SJSA1 (cell line): ENCODE measurements at places on chromosomes 12 and 14.

- DNase-seq = no peak
These were observed 834.9 kb downstream of the RPS29 start for GRCh38 chr14:48751293-48751692.

DNA sequence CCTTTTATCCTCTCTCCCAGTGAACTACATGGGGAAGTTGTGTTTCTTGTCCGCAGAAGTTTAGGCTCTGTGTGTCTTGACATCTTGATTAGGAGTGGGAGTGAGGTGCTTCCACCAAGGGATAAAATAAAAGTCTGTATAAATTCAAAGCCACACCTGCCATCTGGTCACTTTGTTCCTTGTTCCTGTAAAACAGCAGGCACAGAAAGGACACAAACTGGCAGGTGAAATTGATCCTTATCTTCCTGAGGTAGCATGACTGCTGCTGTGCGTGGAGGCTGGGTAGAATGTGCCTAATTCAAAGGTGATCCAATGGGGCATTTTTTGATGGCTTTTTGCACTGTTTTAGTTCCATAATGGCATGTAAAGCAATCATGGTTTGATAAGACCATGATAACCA is 104.3 kb upstream of the KITLG start:
- no peak for DNase-seq

DNA sequence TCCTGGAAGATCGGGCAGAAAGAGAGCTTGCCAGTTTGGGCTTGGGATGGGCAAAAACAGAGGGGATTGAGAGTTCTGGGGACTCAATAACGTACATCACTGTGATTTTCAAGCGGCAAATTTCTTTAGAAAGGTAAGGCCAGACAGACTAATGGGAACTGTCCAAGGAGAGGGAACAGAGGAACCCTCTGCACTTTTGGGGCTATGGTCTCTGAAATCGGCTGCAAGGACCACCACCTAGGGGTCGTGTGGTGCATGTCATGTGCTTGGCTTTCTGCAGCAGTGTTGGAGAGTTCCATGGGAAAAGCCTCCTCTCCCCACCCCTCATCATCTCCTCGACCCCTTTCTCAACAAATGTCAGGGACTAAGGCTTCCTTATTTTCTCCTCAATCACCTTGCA is 79.6 kb downstream of the PPM1A start:
- DNase-seq = no peak

- no peak for DNase-seq
These were observed 46.6 kb downstream of the CALM1 start for GRCh38 chr14:90443161-90444076.

- peak; percentile 67 for DNase-seq
These were observed 169.5 kb upstream of the RTL1 start for GRCh38 chr14:101072945-101073597.

DNA sequence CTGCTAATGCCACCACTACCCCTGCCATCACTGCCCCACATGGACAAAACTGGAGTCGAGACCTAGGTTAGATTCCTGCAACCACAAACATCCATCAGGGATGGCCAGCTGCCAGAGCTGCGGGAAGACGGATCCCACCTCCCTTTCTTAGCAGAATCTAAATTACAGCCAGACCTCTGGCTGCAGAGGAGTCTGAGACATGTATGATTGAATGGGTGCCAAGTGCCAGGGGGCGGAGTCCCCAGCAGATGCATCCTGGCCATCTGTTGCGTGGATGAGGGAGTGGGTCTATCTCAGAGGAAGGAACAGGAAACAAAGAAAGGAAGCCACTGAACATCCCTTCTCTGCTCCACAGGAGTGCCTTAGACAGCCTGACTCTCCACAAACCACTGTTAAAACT is 7.1 kb upstream of the OAS2 start:
- no peak for DNase-seq

GRCh38 chr12:104420868-104421267 is 35.9 kb upstream of the CHST11 start:
- DNase-seq = no peak

- DNase-seq = no peak
These were observed 27.5 kb downstream of the KLRK1 start for GRCh38 chr12:10362325-10362724.

DNA sequence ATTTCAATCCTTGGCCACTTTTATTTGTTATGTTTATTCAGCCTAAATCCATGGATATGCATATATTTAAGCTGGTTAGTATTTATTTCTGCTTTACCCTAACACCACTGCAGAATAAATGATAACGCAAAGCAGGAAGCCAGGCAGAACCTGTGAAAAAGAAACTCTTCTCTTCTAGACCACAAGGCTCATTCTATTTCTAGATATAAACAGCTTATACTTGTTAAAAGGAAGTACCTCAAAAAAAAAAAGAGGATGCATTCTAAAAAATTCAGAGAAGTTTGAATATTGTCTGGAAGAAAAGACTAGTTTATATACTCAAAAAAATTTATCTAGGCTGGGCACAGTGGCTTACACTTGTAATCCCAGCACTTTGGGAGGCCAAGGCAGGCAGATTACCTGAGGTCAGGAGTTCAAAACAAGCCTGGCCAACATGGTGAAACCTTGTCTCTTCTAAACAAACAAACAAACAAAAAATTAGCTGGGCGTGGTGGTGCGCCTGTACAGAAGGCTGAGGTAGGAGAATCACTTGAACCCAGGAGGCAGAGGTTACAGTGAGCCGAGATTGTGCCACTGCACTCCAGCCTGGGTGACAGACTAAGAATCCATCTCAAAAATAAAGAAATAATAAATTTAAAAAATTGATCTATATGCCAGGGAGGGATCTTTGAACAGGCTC is 55.8 kb downstream of the GALNT4 start:
- DNase-seq = no peak

DNA sequence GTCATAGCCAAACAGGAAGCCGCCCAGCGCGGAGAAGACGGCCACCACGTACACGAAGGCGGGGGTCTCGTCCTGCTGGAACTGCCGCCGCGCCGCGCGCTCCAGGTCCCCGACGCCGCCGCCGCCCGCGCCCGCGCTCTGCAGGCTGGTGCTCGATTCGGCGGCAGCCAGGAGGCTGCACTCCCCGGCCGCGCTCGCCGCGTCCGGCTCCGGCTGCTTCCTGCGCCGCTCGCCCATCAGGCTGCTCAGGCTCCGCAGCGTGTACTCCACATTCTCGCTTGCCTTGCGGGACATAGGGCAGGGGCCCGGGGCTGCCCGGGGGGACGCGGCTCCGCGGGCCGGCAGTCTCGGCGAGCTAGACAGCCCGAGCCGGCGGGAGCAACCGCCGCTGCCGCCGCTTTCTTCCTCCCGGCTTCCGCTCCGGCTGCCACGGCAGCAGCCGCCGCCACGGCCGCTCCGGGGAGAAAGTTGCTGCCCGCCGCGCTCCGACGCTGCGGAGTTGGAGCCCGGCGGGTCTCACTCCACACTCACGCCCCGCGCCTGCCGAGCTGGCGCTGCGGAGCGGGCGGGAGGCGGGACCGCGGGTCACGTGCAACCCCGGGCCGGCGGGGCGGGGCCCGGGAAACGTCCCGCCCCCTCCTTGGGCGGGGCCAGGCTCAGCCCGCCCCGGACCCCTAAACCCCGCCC is at the start of gene SLC2A13:
Gene SLC2A13, minus strand, starts transcription at position 567 of the 687 bp plus-strand sequence. Its CDS starts 273 bp downstream, at position 294.
- peak; percentile 46 for DNase-seq

DNA sequence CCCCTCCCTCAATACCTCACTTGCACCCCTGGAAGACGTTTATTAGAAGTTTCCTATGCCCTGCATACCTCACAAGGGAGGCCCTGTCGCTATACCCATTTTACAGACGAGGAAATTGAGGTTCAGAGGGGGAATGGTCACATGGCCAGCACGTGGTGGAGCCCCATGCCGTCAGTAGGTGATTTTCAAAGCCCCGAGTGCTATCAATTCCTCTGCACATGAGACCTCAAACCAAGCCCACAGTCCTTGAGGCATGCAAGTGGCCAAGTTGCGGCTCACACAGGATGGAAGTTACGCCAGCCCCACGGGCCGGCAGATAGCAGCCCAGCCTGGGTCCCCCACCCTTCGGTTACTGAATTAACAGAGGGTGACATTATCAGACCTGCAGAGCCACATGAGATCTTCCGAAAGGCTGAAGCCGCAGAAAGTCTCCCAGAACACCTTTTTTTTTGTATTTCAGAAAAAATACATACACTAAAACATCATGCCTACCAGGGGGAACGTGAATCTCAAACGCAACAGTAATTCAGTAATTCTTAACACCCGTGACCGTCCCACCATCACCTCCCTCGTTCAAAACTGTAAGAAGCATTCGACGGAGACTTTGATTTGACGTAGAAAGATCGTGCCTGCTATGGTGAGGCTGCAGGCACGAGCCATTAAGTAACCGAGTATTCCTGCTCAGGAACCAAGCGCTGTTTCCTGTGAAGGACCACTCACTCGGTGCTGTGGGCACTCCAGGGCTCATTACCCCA is 129.0 kb downstream of the RFLNA start:
- no peak for DNase-seq

GRCh38 chr12:12741660-12742059 is 24.5 kb downstream of the CDKN1B start:
- DNase-seq = no peak
